Cortex of kidney (tissue), 1 donor: ENCODE measurements at places on chromosomes 6 and 20.

- DNase-seq = no peak
Observed at GRCh38 chr6:20314866-20315845, 86.5 kb upstream of the E2F3 start.

DNA sequence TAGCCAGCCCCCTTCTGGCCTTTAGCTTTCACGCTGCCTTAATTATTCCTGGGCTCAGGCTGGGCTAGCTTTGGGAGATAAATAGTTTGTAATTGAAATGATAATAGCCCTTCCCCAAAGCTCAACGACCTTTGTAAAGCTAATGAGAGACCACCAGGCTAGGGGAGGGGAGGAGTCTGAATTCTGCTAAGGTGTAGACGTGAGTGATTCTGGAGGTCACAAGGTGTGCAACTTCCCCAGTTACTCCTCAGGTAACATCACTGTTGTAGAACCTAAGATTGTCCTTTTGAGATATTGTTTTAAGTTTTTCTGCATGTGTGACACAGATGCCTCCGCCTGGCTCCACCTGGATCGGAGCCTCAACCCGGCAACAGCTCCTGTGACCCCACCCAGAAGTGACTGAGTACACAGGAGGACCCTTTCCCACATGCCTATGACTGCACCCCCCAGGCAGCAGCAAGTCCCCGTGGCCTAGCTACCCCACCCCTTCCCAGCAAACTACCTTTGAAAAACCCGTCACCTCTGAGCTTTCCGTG lies 5.8 kb upstream of the GPR31 start:
- no peak for DNase-seq

GRCh38 chr20:10653599-10654249 lies 20.1 kb downstream of the JAG1 start:
- DNase-seq = no peak

DNA sequence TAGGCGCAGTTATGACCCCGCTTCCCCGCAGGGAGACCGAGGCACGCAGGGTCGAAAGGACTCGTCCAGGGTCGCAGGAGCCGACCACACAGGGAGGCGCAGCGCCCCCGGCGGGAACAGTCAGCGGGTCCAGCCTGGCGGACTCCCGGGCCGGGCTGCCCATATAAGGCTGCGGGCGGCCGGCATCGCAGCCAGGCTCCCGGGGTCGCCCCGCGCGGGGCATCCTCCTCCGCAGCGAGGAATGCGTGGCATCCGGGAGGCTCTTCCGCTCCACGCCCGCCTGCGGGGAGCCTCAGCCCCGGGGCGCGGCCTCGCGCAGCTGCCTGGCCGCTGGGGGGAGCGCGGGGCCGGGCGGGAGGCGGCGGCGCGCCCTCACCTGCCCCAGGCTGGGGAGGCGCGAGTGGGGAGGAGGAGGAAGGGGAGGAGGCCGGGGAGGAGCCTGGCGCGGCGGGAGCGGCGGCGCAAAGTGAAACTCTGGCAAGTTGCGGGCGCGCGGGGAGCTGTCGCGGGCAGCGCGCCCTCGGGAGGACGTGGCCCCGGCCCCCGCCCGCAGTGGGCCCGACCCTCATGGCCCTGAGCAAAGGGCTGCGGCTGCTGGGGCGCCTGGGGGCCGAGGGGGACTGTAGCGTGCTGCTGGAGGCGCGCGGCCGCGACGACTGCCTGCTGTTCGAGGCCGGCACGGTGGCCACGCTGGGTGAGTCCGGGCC lies at the start of gene SYNJ2:
Gene SYNJ2 (plus strand): TSS at position 469 of the 707 bp plus-strand sequence. CDS start 99 bp downstream, at position 568.
- no peak for DNase-seq

- DNase-seq = no peak
Observed at GRCh38 chr6:25652007-25652515, at the start of gene SCGN. SCGN (plus strand) TSS chr6:25652215; CDS start chr6:25652404, 189 bp downstream.
